Activated naive CD4-positive, alpha-beta T cell treated with Interleukin-2 at 50 U/mL for 16 hours (primary cell): ENCODE measurements at places on chromosomes 1 and 21.

GRCh38 chr1:6512908-6513280 is 21.4 kb upstream of the PLEKHG5 start:
- no peak for DNase-seq

GRCh38 chr1:13590486-13590885 is 6.9 kb downstream of the PDPN start:
- DNase-seq: no peak

GRCh38 chr1:213393860-213394259 is 342.8 kb downstream of the RPS6KC1 start:
- no peak for DNase-seq

GRCh38 chr1:147243228-147243685 is 773 bp downstream of the CHD1L start:
- DNase-seq: no peak

DNA sequence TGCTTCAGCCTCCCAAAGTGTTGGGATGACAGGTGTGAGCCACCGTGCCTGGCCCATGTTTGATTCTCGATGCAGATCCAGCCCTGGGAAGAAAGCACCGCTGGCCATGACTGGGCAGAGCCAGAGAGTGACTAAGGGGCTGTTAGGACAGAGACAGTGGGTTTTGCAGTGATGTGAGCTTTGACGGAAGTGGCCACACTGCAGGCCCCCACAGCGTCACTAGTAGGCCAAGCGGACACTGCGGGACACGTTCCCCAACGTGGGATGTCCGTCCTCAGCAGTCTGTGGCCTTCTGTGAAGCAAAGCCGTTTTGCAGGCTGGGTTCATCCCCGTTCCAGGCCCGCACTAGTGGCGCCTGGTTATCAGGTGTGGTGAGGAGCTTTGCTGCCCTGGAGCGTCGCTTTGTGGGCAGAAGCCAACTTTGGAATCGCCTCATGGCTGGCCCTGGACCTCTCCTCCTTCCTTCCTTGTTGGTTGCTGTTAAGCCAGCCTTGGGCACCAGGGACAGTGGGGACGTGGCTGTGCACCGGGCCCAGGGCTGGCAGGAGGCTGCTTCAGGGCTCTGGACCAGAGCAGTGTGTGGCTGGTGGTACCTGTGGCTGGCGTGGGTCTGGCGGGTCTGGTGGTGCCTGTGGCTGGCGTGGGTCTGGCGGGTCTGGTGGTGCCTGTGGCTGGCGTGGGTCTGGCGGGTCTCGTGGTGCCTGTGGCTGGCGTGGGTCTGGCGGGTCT is 41.2 kb downstream of the SKI start:
- DNase-seq: no peak
